ENCODE measurements at places on chromosomes 12 and 14.
A peak's percentile ranks its signal among the peaks of the same experiment; 100 is the strongest.

DNA sequence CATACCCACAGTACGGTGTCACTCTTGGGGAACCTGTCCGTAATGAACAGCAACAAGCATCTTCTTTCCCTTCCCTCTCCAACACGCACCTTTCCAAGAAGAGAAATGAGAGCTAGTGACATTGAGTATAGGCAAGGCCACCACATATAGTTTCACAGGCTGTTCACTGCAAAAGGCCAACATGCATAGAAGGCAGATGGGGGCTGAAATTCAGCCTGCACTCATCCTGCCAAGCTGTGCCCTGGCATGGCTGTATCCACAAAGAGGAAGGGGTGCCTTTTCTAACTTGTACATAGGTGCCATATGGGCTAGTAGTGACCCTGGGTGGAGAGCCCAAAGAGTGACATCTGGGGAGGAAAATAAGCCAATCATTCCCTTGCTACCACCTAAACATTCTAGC lies 169.6 kb downstream of the ZFP36L1 start:
- no peak for DNase-seq

DNA sequence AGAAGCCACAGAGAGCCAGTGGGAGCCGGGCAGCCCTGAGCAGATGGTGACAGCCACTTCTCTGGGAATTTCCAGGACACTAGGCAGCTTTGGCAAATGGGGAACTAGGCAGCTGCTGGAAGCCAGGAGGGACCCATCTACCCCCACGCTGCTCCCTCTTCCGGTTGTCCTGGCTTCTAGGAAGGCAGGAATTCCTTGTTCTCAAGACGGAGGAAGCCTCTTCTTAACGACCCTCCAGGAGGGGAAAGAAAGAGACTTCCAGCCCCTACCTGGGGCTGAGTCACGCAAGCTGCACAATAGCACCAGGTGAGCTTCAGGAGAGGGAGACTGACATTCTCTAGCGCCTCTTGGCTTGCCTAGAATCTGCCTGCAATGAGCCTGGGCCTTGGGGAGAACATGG lies 141.5 kb downstream of the ANO2 start:
- DNase-seq: no peak

DNA sequence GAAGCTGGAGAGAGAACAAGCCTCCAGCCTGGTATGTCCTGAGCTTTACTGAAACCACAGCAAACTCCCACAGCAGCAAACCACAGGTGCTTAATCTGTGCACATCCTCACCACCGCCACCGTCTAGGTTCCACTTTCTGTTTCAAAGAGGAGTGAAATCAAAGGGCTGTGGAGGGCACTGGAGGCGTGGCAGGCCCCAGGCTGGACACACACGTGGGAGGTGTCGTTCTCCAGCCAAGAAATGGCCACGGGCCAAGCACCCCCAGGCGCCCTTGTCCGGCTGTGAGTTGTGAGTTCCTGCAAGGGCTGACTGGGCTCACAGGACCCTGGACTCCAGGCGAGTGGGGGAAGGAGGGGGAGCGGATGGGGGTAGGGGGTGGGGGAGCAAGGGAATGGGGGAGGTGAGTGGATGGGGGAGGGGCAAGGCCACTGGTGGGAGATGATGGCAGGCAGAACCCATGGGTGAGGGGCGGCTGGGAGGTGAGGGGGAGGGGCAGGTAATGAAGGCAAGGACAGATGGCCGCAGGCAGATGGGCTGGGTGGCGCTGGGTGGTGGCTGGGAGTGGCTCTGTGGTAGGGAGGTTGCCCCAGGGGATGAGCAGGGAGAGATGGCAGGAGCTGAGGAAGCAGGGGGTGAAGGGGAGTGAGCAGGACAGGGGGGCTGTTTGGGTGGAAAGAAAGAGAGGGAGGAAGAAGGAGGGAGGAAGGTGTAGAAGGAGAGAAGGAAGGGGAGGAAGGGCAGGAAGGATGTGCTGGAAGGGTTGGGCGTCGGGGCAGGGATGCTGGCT lies 86.7 kb downstream of the NCOR2 start:
- peak; percentile 32 for DNase-seq

- no peak for DNase-seq
These were observed 7.2 kb downstream of the DMAC2L start for GRCh38 chr14:50319293-50319692.

GRCh38 chr12:630656-631632 lies 32.3 kb downstream of the NINJ2 start:
- DNase-seq: peak; percentile 59

- no peak for DNase-seq
These were observed 9.7 kb downstream of the WSB2 start for GRCh38 chr12:118050972-118051910.

DNA sequence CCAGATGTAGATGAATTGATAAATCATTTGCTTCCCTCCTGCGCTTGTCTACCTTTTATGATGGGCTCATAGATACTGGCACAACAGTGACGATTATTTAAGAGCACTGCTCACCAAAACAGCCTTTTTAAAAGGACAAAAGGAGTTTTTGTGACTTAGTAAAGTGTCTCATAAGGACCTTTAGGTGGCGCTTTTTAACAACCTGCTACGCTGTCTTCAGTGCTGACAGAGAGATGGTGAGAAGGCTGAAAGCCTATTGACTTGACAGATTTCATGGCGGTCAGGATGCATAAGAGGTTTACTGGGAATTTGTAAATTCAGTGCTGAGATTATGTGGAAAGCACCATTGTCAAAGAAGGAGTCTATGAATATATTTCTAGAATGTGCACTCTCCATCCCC lies 87.6 kb downstream of the SLC15A5 start:
- DNase-seq: no peak

DNA sequence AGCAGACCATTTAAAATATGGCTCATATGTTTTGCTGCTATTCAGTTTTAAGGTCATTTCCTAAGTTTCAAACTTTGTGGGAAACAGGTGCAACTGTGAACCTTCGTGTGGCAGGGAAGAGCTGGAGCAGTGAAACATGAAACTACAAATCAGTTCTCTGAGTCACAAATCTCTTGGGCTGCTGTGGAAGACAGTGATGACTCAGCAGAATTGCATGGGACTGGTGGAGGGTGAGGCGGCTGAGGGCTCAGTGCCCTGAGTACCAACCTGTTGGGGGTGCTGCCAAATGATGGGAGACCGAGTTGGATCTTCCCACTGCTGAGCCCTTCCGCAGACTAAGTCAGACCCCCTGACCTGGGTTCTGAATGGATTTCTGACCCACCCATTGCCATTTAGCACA lies 8.4 kb upstream of the CALM1 start:
- DNase-seq: no peak

- DNase-seq: no peak
These were observed 4.3 kb upstream of the GPR19 start for GRCh38 chr12:12700254-12700653.

GRCh38 chr14:51069055-51069454 lies 25.9 kb downstream of the TRIM9 start:
- no peak for DNase-seq

- no peak for DNase-seq
These were observed 175.9 kb upstream of the RBM19 start for GRCh38 chr12:114141921-114142564.

DNA sequence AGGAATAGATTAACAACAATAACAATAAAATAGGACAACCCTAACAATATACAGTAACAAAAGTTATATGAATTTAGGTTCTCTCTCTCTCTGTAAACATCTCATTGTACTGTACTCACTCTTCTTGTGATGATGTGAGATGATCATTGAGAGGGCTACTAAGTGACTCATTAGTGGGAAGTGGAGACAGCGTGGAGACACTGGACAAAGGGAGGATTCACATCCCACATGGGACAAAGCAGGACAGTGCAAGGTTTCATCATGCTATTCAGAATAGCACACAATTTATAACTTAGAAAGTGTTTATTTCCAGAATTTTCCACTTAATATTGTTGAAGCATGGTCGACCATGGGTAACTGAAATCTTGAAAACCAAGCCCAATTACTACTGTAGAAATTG lies 26.0 kb upstream of the SPATA7 start:
- DNase-seq: no peak

DNA sequence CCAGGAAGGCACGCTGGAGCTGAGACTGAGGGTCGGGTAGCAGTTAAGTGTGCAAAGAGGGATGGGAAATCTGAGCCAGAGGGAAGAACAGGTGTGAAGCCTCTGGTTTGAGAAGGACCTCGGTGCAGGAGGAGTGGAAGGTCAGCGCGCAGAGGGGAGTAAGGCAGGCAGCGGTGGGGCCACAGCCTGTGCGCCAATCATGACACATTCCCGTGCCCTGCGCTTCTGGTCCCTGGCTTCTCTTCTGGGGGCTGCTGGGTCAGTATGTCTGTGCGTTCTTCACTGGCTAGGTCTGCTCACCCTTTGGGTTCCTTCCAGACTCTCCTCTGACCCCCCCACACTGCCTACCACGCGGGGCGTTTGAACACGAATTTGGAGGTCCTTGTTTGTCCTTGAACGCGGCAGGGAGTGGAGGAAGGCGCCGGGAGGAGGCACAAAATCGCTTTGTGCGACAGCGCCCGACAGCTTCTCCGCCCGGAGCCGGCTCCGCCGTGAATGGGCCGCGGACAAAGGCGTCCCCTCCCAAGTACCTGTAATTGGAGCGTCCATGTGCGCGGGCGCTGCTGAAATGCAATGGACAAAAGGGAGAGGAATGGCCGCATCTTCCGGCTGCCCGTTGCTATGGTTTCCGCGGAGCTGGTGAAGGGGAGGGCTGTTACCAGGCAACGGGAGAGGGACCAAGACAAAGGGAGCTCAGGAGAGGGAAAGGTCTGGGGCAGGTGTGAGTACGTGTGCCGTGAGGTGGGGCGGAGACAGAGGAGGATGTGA lies 207.2 kb upstream of the SRRM4 start:
- no peak for DNase-seq

GRCh38 chr12:14175206-14175605 lies 190.3 kb upstream of the ATF7IP start:
- DNase-seq: no peak

DNA sequence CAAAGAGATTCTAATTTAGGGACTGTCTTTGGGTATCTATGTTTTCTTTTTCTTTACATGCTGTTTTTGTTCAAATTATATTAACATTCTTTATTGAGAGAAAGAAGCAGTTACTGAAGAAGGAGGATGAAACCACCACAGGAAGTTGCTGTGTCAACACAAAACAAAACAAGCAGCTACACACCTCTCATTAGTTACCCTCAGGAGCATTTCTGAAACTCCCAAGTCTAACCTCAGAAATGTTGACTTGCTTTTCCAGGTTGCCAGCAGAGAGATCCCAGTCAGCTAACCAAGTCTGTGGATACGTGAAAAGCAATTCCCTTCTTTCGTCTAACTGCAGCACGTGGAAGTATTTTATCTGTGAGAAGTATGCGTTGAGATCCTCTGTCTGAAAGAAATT lies 33.5 kb downstream of the CLEC1A start:
- DNase-seq: no peak

GRCh38 chr14:63686926-63687325 lies 40.9 kb downstream of the SGPP1 start:
- no peak for DNase-seq

DNA sequence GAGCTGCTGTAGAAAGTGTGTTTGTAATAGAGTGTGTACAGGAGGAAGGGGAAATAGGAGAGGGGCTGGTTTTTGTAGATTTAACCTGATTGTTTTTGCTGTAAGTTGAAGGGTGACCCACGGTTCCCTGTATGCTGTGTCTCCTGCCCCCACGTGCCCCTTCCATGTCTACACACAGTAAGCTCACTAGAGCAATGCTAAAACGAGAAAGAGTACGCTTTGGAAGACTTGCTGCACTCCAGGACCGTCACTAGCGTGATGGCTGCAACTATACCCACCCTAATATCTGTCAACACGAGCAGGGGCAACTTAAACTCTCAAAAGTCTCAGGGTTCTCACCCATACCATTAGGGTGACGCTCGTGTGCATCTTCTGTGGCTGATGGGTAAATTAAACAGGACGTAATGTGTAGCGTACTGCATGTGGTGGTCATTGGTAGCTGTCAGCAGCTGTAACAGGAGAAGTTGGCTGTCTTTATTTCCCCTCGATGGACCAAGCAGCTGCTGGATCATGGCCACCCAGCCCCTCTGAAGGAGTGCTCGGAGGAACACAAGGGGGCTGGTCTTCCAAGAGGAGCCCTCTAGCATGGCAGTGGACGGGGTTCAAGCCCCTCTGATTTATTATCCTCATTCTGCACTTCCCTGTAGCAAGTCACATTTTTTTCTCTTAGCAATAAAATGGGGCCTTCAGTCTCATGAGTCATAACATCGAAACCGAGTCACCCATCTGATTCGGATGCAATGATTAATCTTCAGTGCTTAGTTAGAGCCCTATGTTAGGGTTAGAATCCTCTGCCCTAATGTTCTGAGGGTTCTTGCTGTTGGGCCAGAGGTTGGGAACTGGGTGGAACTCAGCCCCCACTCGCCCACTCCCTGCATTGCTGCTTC lies 14.0 kb downstream of the CCND2 start:
- no peak for DNase-seq

DNA sequence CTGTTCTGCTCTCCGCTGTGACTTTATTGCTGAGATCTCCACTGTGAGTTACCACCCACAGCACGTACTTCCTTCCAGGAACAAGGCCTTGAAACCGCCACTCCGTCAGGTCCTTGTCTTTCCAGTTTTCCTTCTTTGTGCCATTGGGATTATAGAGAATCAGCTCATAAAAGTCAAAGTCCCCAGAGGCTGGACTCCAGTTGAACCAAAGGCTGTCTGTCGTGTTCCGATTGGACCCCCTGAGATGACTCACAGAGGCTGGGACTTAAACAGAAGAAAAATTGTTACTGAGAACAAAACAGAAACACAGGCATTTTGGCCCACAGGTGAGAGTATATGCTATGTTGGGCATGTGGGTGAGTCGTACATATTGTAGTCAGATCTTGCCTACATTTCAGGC lies 76.6 kb downstream of the PTPRB start:
- DNase-seq: no peak

DNA sequence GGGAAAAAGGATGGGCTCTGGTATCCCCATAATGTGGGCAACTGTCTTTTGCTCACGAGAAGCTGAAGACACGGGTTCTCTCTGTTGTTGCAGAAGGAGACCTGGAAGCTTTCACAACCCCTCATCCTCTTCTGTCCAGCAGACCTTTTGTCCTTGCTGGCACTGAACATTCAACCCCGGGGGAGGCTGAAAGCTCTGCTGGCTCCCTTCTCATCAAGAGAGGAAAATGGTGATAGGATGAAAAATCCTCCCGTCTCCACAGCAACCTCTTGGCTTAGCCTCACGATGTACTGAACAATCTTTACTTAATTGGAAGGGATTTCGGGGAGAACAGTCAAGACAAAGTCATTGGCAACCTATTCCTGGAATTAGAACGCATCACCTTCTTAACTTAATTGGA lies 39.0 kb downstream of the ELK3 start:
- no peak for DNase-seq

DNA sequence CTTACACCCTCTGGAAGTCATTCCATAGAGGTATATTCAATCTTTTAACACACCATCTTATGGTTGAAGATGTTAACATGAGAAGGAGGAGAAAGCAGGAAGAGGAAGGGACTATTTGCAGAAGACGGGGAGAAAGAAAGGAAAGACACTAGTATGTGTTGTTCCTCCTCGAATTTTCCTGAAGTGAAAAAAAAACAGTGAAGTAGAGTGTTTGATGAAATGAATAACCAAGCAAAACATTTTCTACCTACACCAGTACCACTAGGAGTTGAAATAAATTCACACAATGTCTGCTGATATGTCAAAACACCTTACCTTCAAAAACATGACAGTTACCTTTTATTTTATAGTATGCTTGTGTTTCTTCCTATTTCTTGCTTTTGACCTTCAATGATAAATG lies 1.4 kb upstream of the CNOT2 start:
- no peak for DNase-seq

Measured in stimulated activated CD4-positive, alpha-beta T cell treated with anti-CD3 and anti-CD28 coated beads, Interleukin-2, amount 100 ng/mL, for 48 hours (primary cell).